ENCODE measurements at places on chromosomes 16 and 17.

GRCh38 chr17:17175917-17176316 is 30.2 kb downstream of the PLD6 start:
- no peak for DNase-seq

DNA sequence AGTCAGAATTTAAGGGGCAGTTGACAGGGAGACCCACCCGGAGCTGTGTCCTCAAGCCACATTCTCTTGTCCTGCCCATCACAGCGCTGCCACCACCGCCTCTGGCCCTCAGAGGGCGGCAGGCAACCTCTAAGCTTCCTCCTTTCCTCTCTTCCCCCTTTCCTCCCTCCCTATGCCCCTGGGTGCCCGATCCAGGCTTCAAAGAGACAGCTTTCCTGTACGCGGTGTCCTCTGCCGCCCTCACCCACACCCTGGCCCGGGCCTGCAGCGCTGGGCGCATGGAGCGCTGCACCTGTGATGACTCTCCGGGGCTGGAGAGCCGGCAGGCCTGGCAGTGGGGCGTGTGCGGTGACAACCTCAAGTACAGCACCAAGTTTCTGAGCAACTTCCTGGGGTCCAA is 23.5 kb downstream of the WNT9B start:
- DNase-seq: no peak

DNA sequence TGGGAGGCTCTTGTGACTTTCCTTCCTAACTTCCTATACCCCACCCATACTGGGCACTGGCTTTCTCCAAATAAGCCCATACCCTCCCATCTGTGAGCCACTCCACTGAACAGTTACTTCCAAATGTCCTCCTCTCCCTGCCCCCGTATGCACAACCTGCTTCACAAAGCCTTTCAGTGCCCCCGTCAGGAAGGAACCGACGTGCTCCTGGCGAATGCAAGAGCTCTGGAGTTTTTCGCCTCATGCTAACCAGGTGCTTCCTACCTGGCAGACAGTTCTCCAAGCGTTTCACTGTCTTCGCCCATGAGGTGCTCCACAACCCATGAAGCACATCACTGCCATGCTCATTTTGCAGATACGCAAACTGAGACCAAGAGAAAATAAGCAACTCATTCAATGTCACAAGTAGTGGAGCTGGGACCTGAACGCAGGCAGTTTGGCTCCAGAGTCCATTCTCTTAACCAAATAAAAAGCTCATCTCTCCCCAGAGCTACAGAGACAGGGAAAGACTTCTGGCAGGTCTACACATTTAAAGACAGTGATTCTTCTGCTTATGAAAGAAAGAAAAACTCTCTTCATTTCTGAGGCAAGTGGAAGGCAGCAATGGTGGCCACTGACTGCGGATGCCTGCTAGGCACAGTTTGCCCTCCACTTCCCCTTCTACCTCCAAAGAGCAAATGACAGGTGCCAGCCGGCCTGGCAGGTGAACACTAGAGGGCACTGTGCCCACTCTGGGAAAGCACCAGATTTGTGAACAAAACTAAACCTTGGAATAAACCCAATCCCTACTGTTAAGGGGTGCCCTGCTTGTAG is 23.8 kb downstream of the SPHK1 start:
- DNase-seq: no peak

DNA sequence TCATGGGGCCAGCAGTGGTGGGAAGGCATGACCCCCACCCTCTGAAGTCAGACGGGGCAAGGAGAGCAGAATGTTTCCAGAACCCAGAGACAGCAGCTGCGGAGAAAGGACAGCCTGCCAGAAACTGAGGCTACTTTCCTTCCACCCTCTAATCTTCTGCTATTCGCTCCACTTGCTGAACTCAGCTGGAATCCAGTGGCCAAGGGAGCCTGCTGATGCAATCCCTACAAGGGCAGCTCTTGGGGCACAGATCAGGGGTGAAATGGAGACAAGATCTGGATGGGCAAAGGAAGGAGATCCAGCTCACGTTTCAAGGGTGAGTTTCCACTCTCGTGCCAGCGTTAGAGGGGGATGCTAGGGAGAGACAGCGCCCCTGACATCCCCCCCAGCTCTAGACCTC is 479.1 kb downstream of the SLC39A11 start:
- DNase-seq: no peak

DNA sequence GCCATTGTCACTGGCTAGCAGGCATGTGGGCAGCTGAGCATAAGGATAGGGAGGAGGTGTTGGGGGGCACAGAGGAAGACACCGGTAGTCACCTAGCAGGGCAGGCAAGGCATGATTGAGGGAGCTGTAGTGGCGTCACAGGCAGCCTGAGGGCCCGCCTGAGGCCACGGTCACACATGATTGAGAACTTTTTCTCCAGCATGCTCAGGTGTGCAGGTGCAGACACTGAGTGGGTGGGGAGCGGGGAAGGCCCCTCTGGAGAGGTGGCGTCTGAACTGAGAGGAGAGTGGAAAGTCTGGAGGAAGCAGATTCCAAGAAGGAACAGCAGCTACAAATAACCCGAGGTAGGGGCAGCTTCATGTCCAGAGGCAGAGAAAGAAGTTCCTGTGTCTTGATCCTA is 10.9 kb upstream of the ARMC7 start:
- DNase-seq: no peak

GRCh38 chr17:8147141-8147804 is 4.9 kb downstream of the PER1 start:
- DNase-seq: no peak

DNA sequence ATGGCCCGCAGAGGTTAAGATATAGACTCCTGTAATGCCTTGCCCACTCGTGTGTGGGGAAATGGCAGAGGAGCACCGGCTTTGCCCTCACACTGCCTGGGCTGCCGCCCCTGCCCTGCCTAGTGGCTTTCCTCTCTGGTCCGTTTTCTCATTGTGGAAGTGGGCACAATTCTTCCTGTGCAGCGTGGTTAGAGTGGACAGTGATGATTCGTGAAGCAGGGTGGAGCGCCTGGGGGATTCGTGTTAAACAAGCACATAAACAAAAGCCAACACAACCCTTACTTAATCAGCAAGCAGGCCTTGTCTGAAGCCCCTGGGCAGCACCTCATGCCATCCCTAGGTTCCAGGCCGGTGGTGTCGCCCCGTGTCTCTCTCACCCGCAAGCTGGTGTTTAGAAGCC is 269.7 kb downstream of the SEC14L1 start:
- DNase-seq: no peak

DNA sequence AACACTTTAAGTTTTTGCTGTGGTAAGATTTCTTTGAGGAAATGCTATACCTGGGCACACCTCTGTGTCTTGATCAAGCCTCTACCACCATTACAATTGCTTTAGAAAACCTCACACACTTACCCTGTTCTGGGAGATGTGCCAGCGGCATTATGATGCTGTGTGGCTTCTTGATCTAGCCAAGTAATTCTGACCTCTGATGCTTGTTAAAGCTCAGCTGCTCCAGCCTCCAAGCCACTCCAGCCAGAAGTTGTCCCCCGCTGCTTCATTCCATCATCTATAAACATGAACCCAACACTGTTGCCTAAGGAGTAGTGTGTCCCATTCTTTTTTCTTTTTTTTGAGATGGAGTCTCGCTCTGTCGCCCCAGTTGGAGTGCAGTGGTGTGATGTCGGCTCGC is 60.1 kb downstream of the CYLD start:
- DNase-seq: no peak

- DNase-seq: no peak
Measured at GRCh38 chr17:83155128-83156121, 76.0 kb downstream of the METRNL start.

- DNase-seq: no peak
Measured at GRCh38 chr16:84683691-84684591, 15.9 kb upstream of the USP10 start.

DNA sequence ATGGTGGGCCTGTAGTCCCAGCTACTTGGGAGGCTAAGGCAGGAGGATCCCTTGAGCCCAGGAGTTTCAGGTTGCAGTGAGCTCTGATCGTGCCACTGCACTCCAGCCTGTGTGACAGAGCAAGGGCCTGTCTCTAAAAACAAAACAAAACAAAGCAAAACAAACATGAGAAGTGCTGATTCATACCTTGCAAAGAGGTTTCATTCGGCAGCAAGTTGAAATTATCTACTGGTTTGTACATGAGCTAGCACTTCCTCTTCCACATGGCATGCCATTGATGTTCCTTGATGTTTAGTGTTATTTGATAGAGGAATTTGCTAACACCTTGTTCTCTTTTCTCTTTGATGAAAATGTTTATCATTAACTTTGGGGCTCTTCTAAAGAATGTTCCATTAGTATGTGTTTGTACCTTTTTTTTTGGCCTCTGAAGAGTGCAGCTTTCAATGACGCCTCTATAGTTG is 50.6 kb downstream of the SPECC1 start:
- DNase-seq: no peak

GRCh38 chr16:77183137-77183536 is 7.9 kb upstream of the MON1B start:
- no peak for DNase-seq

- DNase-seq: no peak
Measured at GRCh38 chr17:61131585-61131984, 268.1 kb upstream of the TBX2 start.

DNA sequence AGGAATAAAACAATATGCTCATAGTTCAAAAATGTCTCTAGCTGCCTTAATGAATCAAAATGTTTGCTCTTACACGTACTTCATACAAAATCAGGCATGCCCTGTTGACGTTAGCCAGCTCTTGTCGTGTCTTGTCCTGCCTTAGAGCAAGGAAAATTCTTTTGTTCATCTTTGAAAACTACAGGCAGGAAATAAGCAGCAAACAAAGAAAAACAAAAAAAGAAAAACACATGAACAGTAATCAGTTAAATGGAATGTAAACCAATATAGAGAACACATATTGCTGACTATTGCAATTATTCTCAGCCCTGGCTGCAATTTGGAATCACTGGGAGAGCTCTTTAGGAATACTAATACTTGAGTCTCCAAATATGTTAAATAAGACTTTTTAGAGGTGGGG is 1.7 kb downstream of the CAPNS2 start:
- DNase-seq: no peak

DNA sequence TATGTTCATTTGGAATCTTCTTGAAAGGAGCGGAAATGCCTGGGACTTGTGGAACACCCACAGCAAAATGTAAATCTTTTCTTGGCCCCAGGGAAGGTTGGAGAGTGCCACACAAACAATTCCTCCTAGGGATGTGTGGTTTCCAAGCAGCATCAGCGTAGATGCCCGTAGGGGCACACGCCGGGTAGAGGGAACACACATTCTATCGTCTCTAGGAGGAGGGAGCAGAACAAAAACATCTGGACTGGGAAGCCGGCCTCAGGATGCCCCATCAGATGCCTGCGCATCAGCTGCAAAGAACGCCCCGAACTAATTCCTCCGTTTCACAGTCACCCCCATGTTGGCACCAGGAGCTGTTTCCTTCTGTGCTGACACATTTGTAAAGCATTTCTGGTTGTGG is 357.9 kb upstream of the ZFHX3 start:
- no peak for DNase-seq

- DNase-seq: no peak
Measured at GRCh38 chr17:40021451-40021971, 6.3 kb downstream of the CSF3 start.

- no peak for DNase-seq
Measured at GRCh38 chr17:82528484-82529265, 9.1 kb downstream of the FOXK2 start.

- DNase-seq: peak; percentile 39
Measured at GRCh38 chr17:46192439-46193150, 634 bp downstream of the KANSL1 start.

GRCh38 chr16:1963806-1964505 is 670 bp downstream of the RPS2 start:
- DNase-seq: peak; percentile 44

GRCh38 chr17:73519714-73520368 is 124.4 kb downstream of the SDK2 start:
- no peak for DNase-seq

- peak; percentile 63 for DNase-seq
Measured at GRCh38 chr17:7561028-7561575, 617 bp upstream of the SENP3 start.

GRCh38 chr16:12819126-12820117 is 15.7 kb upstream of the CPPED1 start:
- peak; percentile 73 for DNase-seq

GRCh38 chr17:72846399-72846798 is 246.1 kb downstream of the SLC39A11 start:
- no peak for DNase-seq

DNA sequence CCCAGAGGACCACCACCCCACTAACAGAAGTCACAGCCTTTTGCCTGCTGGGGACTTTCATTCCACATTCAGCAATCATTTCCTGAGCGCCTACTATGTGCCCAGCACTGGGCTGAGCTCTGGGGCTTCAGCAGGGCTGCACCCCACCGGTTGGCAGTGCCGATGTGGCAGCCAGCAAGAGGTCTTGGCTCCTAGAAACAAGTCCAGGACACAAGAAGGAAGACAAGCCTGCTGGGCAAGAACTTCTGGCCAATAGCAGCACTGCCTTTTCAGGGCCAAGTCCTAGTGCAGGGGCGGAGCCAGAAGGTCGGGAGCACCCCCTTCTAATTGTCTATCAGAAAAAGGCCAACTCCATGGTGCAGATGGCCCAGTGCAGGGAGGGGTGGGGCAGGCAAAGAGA is 13.0 kb upstream of the HOXB9 start:
- no peak for DNase-seq
